ENCODE measurements at places on chromosomes 1 and 21.

DNA sequence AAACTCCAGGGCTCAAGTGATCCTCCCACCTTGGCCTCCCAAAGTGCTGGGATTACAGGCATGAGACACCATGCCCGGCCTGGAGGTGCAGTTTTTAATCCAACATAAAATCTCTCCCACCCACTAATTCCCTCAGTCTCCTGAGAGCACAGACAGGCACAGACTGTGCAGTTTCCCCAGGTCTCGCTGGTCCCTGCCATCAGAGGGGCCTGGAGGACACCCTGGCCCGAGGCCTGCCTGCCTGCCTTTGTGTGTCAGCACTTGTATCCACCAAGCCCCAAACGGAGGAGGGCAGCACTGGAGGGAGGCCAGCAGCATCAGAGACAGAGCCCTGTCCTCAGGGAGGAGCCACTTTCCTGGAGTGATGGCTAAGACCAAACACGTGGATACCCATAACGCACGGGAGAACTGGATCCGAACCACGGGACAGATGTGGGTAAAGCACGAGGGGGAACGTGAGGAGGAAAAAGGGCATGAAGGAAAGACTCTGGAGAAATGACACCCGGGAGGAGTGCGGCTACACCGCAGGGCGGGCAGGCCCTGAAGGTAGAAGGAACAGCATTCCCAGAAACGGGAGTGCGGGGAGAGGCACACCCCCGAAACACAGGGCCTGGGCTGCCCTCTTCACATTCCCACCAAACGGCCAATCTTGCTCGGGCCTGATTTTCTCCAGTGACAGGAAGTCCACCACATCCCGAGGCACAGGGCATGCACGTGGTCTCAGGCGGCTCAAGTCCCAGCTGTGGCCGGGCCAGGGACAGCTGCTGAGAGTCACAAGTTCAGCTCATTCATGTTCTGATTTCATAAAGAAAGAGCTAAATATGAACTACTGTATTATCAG lies 29.7 kb downstream of the NPHP4 start:
- DNase-seq, result no peak

- no peak for DNase-seq
Measured at GRCh38 chr1:71647513-71648300, 566.9 kb upstream of the ZRANB2 start.

- DNase-seq, result no peak
Measured at GRCh38 chr1:165248969-165249571, 107.4 kb downstream of the LMX1A start.

DNA sequence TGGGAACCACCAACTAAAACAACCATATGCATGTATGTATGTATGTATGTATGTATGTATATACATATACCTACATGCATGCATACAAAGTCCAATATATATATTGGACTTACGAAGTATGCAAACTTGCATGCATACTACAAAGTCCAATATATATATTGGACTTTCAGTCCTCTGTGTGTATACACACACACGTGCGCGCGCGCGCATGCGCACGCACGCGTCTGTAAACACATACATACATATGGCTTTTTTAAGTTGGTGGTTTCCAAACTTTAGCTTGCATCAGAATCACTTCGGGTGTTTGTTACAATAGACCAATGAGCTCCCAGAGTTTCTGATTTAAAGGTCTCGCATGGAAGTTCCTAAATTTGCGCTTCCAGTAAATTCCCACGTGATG lies 197.5 kb upstream of the C1orf87 start:
- no peak for DNase-seq

DNA sequence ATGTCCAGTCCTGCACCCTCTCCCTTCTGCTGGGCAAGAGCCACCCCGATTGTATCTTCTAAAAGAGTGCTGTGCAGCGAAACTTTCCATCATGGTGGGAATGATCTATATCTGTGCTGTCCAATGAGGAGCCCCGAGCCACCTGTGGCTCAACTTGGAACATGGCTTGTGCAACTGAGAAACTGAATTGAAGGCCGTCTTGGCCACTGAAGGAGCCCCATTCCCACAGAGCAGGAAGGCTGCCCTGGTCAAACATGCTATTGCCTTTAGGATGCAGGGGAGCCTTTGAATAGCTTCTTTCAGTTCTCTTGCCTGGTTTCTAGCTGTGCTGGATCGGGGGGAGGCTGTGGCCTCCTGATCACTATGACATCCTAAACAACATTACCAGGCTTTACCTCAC lies 427.6 kb downstream of the SETD4 start:
- DNase-seq, result no peak

DNA sequence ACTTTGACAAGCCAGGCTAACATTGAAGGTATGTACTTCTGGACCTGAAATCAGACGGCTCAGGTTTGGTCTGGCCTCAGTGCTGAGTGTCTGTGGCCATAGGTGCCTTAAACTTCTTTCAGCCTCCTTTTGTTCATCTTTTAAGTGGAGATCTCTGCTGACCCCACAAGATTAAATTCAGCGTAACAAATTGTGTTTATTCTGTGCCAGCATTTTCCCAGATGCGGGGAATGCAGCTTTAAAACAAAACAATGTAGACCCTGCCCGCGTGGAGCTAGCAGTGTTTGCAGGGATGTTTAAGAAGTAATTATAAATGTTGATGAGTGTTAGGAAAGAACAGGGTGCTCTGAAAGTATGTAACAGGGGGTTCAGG lies 923 bp downstream of the CAP1 start:
- DNase-seq, result no peak

- no peak for DNase-seq
Measured at GRCh38 chr1:44817771-44818495, 9.6 kb downstream of the BTBD19 start.

- no peak for DNase-seq
Measured at GRCh38 chr1:57620605-57621004, 196.7 kb upstream of the DAB1 start.

DNA sequence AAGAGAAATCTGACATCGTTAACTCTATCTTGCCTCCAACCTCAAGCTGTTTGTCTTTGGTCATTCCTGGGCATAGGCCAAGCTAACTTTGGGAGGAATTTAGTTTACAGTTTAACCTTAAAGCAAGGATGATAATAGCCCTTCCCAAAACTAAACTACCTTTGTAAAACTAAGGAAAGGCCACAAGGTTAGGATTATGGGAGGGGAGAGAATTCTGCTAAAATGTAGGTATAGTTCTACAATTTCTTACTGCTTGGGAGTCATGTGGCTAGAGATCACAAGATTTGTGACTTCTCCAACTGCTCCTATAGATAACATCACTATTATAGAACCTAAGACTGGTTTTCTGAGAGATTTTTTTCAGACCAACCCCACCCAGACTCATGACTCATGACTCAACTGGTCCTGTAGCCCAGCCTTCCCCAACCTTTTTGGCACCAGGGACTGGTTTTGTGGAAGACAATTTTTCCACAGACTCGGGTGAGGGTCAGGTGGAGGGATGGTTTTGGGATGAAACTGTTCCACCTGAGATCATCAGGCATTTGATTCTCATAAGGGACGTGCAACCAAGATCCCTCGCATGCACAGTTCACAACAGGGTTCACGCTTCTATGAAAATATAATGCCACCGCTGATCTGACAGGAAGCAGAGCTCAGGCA lies 70.7 kb upstream of the MUTYH start:
- DNase-seq, result no peak

DNA sequence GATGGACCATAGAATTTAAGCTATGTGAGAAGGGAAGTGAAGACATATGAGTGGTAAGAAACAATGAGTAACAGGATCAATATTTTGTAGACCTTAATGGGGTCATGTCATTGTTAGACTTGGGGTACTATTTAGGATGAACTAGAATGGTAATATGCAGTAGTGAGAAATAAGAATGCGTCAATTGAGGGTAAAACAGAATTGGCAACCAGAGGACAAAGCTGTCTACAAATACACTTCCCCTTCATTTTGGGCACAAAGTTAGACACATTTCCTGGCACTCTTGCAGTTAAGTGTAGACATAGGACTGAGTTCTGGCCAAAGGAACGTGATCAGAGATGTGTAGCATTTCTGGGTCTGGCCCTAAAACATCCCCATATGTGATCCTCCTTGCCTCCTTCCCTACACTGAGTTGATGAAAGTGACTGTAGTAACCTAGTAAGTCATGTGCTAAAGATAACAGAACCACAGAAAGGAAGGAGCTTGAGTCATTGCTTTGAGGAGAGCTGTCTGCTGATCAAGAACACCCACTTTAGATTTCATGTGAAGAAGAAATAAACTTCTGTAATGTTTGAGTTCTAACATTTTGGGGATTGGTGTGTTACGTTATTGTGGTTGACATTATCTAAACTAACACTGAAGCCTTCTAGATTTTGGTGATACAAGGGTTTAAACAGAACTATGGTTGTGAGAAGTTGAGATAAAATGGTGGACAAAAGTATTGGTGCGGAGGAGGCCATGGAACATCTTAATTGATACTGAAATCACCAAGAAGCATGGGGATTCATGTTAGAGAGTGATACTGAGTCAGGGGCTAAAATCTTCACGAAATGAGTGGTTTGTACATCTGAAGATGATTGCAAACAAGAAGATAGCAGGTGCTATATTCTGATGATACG lies 41.7 kb downstream of the CD55 start:
- peak; percentile 69 for DNase-seq

DNA sequence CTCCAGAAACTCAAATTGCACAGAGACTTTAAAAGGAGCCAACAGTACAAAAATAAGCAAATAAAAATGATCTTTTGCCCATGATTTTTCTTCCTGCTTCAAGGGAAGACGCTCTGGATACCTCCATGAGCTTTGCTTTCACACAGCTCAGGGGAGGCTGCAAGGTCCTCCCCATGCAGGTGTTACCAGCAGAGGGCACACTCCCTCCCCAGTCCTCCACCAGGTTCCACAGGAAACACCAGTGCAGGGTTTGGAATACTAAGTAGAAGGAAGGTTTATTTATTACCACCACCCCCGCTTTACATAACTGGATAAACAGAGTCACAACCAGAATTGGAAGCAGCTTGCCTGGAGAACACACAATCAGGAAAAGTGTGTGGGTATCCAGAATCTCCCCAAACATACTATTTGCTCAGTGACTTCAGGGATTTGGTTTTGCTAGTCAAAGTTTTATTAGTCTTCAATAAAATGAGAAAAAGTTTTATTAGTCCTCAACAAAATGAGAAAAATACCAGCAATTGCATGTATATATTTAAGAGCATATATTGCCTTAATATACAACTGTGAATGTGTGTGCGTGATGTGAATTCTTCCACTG lies 37.3 kb downstream of the HSD3B1 start:
- peak; percentile 15 for DNase-seq

GRCh38 chr1:197770243-197770642 lies 5.0 kb downstream of the DENND1B start:
- DNase-seq, result no peak

- no peak for DNase-seq
Measured at GRCh38 chr1:59549066-59549837, 252.4 kb downstream of the FGGY start.

GRCh38 chr1:64598100-64598571 lies 128.2 kb downstream of the CACHD1 start:
- DNase-seq, result no peak

DNA sequence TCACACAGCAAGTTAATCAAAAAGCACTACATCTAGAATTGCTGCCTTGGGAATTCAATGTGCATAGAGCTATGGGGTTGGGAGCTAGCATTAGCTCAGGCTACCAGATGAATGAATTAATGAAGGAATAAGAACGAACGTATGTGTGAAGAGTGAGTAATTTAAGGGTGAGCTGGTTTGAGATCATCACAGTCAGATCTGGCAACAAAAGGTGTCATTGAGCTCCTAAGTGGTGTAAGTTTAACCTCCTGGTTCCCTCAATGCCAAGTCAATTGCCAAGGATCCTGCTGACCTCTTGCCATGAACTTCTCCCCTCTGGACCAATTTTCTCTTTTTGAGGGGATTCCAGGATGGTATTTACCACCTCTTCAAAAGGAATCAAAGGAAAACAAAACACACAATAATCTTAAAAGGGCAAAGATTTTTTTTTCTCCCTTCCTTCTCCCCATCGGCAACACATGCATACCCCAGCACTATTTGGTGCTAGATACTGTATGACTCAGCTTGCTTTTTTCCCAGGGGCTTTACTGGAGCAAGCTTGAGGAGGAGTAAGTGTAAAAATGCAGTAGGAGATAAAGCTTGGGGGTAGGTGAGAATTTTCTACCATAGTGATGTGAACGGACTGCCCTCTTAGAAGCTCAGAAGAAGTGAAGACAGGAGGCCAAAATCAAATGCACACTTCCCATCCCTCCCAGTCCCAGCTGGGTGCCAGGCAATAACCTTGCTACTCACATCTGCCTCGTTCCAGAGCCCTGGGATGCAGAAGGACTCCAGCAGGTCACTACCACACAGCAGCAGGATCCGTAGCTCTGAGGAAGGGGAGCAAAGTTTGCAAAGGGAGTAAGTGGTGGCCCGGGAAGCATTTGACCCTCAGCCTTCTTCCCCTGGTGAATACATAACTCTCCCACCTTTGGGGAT lies 92.0 kb downstream of the LAMC2 start:
- no peak for DNase-seq

DNA sequence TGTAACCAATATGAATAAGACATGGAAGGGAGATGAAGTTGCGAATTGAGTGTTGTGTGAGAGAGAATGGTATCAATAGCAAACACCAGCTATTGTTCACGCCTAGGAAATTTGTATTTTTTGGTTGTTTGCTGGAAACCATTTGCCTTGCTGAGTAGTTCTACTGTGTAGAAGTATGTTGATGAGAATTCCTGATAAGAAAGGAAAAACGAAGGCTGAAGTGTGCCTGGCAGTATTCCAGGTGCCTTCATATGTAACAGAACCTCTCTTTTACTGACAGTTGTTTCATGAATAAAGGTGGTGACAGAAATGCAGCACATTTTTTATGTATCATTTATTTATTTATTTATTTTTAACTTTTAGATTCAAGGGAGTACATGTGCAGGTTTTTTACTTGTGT lies 79.5 kb downstream of the SDCCAG8 start:
- no peak for DNase-seq

GRCh38 chr1:161285521-161285920 lies 24.2 kb downstream of the MPZ start:
- DNase-seq, result no peak

DNA sequence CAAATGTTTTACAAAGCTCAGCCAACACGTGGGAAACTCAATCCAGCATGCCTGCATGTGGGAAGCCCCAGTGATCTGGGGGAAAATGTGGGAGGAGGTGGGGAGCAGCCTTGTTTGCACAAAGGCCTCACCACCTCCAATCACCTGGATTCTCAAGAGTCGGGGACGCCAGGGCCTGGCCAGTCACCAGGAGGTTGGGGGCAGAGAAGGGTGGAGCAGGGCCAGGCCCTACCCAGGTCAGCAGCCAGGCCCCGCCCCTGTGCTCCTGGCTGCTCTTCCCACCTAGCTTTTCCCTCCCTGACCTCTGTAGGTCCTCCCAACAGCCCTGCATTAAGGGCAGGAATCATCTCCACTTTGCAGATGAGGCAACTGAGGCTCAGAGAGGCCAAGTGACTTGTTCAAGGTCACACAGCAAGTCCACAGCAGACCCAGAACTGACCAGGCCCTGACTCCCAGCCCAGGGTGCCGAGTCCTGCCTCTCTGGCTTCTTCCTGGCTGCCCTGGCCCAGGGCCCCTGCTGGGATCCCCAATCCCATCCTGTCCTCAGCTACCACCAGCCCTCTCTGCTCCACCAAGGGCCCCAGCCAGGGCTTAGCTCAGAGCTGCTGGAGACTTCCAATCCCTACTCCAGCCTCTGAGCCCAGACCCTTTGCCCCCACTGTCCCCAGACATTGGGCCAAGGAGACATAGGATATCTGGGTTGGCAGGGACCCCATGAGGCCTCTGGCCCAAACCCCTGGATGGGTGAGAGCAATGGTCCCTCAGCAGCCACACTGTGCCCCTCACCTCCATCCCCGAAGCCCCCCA lies 508.6 kb downstream of the PTPRU start:
- no peak for DNase-seq

Measured in activated CD4-positive, alpha-beta T cell treated with anti-CD3 and anti-CD28 coated beads, Interleukin-2, Interleukin-6, amounts not matched to agents 100 ng/mL and 50 ng/mL, durations not matched to agents 16 hours and 8 hours (primary cell).